Activated CD4-positive, alpha-beta memory T cell treated with anti-CD3 and anti-CD28 coated beads, Interleukin-2, amount 10 ng/mL, durations not matched to agents 7 days and 5 days (primary cell): ENCODE measurements at places on chromosomes 3 and 15.

GRCh38 chr3:8282541-8283165 lies 219.0 kb upstream of the LMCD1 start:
- no peak for DNase-seq

DNA sequence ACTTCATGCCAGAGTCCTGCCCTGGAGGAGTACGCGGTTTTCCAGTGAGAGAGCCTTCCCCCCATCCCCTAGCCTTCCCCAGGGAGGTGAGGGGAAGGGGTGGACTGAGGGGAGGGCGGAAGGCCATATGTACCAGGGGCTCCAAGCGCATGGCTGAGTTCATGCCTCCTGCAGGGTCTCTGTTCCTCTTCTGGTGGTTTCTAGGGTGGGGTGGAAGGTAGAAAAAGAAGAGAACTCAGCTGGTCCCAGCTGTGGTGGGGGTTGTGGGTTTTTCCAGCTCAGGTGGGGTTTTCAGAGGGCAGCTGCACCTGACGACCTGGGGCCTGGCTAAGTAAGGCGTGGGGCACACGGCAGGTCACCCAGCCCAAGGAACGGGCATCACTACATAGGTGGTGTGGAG lies 10.7 kb upstream of the IQSEC1 start:
- DNase-seq: no peak

DNA sequence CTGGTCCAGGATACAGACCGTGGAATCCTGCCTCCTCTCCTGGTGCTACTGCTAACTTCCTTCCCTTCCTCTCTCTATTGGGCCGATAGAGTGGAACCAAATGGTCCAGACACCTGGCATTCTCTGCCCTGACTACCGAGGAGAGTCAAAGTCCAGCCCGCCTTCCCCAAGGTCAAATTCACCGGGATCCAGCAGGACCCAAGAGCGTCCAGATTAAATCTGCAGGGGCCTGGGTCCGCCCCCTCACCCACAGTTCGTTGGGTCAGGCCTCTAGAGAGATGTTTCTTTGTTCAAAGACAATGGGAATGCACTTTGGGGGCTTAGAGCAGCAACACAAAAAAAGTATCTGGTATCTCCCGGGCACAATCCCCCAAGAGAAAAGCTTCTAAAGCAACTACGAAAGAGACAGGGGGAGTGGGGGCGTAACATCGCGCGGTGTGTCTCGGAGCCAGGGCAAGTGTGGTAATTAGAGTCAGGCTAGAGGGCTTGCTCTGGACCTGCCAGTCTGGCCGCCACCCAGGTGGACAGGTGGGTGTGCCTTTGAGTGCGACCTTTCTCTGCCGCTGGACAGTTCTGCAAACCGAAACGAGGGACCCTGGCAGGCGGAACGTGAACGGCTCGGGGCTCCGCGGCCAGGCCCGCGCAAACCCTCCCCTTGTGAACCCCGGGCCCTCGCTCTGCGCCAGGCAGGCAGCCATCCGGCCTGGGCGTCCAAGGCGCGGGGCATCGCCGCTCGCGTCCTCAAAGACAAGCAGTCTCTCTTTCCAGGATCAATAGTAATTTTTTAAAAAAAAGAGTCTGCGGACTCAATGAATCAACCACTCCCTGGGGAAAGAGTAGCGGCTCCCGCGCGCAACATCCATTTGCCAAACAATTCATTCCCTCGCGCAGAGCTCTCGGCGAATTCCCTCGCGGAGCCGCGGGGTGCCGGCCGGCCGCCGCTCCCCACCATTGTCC lies 806 bp downstream of the KLHL25 start:
- peak; percentile 59 for DNase-seq

DNA sequence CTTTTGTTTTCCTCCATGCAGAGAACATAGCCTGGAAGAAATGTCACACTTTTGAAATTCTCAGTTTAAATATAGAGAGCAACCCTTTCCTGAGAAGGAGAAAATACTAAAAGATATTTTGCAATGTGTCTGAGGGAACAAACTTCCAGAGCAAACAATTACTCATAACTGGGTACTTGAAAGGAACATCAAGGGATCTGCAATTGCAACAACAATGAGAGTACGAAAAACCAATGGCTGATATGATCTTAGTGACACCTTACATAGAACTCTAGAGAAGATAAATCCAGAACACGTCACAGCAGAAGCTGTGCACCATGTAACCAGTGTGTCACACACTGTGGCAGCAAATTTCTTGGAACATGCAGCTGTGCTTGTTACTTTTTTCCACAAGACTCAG lies 14.6 kb upstream of the ARPP21 start:
- DNase-seq: no peak

DNA sequence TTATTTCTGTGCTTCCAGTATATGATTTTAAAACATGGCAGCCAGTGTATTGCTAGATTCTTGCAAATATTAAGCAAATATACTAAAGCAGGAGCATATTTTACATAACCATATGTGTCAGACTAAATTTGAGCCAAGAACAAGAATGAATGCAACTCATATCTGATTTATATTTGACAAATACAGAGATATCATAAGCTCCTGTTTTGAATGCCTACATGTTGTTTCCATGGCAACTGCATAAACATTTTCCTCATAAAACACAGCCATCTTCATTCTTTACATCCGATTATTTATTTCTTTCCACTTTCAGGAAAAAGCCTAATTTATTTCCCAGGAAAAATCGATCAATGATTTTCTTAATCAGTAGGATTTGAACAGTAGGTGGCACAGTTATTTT lies 172.2 kb upstream of the TSPAN3 start:
- DNase-seq: no peak

DNA sequence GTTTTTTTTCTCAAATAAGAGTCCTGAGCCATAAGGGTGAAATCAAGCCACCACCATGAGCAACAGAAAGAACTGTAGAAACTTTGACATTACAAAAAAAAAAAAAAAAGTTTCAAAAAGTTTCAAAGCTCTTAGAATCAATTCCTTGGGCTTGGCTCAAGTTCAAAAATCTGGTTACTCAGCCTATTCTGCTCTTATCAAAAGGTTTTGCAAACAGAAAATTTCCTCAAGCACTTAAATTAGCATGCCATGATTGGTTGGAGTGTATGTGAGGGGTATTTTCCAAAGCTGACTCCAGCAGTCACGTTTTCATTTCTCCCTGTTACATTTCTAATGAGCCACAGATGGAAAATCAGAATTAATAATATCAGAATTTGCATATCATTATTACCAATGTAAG lies 12.1 kb upstream of the PEX5L start:
- DNase-seq: no peak

DNA sequence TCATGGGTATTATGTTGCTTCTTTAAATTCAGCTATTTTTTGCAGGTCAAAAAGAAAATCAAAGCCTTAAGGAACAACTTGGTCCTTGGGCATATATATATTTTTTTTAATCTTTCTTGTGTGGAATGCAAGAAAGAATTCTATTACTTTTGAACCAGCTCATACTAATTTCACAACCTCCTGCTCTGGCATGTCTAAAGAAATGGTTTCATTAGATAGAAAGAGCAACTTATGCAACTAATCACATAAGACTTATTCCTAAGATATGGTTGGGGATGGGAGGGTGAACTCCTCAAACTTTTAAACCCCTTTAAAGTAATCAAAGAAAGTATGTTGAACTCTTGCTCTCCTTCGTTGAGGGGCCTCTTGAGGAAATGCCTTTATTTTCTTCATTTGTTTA lies 114.9 kb downstream of the GMNC start:
- no peak for DNase-seq

GRCh38 chr15:49382394-49382793 lies 40.6 kb upstream of the FGF7 start:
- DNase-seq: no peak

GRCh38 chr3:139136469-139137202 lies 91.9 kb upstream of the PRR23C start:
- DNase-seq: no peak

DNA sequence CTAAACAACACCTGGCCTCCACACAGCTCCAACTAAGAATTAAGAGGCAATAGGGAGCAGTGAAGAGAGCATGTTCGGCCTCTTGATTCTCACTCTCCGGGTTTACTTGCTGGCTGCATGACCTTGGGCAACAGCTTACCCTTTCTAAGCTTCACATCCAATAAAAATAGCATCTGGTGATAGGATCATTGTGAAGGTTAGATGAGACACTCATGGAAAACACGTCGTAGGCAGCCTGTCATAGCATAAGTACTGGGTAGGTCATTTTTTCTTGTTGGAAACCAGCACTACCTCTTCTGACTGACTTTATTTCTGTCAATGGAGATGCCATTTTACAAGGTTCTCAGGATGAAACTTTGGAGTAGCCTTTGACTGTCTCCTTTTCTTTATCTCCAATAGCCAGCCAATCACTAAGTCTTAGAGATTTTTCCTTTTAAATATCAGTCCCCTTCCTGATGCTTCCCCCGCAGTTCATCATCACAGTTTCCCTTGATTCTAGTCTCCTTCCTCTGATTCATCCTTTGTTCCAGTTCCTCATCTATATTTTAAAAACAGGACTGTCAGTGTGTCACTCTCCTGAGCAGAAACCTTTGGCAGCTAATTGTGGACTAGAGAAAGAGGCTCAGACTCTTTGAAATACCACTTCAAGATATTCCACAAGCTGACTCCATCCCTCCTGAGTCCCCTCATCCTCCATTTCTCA lies 271.5 kb downstream of the SLC9A9 start:
- DNase-seq: no peak

- no peak for DNase-seq
Measured at GRCh38 chr15:71806452-71806931, 3.9 kb upstream of the NR2E3 start.

GRCh38 chr3:121976727-121977126 lies 45.3 kb downstream of the ILDR1 start:
- no peak for DNase-seq

- DNase-seq: no peak
Measured at GRCh38 chr3:4797201-4797705, 182.0 kb upstream of the BHLHE40 start.

DNA sequence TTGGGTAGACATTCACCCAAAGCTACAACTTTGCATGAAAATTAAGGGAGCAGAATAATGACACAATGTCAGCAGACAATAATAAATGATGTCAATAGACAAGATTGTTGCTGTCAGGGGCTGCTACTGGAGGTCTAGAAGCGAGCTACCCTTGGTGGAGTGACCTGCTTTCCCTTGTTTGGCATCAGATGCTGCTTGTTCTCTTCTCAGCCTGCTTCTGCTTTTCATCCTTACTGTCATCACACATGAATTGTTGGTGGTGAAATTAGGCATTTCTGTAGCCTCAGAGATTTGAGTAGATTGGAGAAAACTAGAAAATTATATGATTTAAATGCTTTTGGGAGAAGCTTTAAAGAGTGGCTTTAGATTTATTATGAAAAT lies 193.8 kb downstream of the NR1D2 start:
- DNase-seq: no peak

- DNase-seq: no peak
Measured at GRCh38 chr3:154625756-154626155, 195.8 kb upstream of the GPR149 start.

DNA sequence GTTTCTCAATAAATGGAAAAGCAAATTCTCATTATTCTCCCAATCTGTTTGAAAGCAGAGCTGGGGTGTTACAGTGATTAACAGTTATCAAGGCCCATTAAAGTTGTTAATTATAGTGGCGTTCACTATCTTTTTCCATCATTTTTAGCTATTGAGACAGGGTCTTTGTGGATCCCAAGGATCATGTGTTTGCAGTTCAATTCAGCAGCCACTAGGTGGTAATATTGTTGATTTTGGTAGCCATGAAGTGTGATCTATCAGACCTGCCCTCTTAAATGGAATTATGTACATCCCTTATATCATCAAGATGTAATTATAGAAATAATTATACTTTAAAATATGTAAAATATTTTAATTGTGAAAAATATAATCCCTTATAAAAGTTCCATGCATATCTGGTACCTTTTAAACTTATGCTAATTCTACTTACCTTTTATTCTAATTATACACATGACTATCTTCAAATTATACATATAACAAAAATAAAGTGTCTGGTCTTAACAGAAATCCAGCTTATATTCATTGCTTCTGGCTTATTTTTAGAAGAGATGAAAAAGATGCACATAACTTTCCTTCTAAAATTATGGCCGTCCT lies 126.4 kb downstream of the GREM1 start:
- DNase-seq: no peak

DNA sequence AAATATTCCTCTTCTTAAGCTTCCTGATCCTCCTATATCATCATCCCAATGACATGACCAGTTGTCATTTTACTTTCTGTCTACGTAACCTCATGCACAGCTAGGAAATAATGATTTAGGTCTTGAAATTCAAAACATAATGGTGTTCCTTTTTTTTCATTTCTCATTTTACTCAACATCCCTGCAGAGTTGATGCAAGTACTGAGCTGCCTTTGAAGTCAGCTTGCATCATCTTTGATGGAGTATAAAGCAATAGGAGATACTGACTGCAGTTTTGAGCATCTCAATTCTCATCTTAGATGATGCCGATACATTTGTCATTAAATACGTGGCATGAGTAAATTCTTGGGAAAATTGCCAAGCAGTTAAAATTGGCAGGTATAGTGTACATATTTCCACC lies 346.1 kb downstream of the ZIC1 start:
- no peak for DNase-seq

- DNase-seq: no peak
Measured at GRCh38 chr3:61015859-61016258, 235.4 kb downstream of the FHIT start.

GRCh38 chr3:66383998-66384745 lies 116.7 kb downstream of the LRIG1 start:
- no peak for DNase-seq

DNA sequence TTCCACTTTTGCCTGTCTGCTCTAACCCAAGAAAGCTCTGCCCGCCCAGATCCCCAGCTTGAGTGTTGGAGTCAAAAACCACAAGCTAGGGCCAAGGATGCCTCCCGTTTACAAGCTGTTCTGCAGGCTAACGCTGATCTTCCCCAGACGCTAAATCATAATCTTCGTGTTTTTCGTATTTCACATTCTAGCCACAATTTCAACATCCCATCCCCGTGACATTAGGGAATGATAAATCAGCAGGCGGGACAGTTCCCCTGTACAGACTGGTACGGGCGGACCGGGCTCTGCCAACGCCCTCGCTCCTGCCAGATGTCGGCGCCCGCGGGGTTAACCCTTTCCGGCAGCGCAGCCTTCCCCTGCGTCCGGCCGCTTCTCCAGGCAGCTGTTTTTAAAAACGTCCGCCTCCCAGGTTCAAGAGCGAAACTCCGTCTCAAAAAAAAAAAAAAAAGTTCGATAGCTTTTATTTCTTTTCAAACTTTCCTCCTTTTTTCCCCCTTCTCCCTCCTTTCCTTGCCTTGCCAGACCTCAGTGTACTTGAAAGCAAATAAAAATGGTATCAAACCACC lies 81.0 kb upstream of the BNC1 start:
- peak; percentile 18 for DNase-seq

DNA sequence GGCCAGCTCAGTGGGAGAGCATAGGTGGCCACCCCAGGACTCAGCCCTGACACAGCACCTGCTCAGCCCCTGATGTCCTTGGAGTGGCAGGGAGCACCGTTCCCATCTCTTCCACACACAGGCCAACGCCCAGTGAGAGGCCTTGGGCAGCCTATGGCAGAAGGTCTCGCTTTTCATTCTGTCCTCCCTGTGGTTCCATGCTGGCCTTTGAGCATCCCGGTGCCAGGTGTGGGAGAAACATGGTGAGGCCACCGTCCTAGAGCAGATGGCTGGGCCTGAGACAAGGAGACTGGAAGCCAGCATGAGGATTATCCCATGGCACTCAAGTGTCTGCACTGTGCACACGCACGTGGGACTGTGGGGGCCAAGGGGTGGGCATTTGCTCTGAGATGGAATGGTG lies 25.1 kb downstream of the ADCY5 start:
- DNase-seq: no peak

- DNase-seq: no peak
Measured at GRCh38 chr3:130677343-130677742, 69.3 kb downstream of the PIK3R4 start.
